ENCODE measurements at places on chromosomes 7 and 10.

GRCh38 chr7:101507791-101508252 lies 121.3 kb downstream of the MYL10 start:
- DNase-seq, result no peak

GRCh38 chr7:121519548-121520521 lies 123.7 kb upstream of the FAM3C start:
- DNase-seq, result no peak

DNA sequence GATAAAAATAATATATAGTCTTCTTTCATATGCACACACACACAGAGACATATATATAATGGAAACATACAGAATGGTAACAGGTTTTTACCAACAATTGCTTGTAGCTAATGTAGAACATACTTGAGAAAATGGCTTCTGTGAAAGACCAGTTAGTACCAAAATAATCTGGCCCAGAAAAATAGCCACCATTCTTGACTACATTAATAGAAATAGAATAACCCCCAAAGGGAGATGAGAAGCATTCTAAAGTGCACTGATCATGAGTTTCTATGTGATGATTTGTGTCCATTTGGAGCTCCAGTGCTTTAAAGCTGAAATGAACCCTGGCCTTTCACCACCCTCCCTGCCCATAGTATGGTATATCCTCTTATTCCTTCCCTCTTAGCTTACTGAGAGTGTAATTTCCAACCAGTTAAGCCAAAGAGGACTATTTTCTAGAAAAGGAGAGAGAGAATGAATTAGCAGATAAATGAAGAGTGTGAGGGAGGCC lies 22.9 kb upstream of the IFIT2 start:
- no peak for DNase-seq

DNA sequence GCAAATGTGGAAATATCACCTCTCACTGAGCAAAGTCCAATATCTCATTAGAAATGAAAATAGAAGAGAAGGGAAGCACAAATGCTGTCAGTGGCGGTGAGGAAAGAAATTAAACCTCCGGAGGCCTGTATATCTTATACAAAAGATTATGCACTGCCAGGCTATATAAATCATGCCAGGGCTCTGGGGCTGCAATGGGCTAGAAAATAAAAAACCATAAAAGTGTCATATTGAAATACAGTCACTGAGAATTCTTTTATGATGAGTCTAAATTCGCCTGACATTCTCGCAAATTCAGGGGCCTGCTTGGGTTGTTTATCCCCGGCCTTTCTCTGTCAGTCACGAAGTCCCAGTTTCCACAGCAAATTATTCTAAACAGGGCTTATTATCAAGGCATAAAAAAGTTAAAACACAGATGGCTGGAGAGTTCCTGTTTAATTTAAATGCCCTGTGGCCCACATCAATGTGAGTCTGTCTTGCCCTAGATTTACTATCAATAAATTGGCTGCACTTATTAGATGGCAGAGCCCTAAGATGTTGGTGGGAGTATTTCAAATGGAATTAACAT lies 193.8 kb downstream of the SNX10 start:
- DNase-seq, result no peak

DNA sequence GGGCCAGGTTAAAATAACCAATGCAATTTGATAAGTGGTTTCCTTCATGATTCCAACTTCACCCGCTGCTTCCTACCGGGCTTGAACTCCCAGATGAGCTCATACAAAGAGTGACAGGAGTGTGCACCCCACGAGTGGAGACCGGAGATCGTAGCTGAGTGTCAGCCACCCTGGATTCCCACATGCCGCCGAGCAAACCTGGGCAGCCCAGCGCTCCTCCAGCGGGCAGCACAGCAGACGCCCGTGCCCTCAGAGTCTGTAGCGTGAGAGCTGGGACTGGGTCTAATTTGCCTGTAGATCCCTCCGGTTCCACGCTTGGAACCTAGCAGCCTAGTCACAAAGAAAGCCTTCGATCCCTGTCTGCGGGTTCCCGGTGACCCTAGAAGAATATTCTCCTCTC lies 476.1 kb upstream of the MGMT start:
- DNase-seq, result no peak

GRCh38 chr7:131547589-131547988 lies 8.8 kb downstream of the PODXL start:
- no peak for DNase-seq

DNA sequence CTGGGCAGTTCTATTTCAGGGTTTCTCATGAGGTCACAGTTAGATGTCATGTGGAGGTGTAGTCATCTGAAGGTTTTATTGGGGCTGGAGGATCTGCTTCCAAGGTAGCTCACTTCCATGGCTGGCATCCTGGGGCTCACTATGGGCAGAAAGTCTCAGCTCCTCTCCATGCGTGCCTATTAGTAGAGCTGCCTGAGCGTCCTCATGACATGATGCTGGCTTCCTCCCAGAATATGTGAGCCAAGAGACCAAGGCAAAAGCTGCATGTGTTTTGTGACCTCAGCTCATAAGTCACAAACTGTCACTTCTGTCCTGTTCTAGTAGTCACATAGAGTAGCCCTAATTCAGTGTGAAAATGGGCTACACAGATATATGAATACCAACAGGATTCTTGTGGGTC lies 524.4 kb downstream of the SUGCT start:
- no peak for DNase-seq

GRCh38 chr7:150852371-150852905 lies at the start of gene AOC1:
Gene AOC1, plus strand, starts transcription at chr7:150852517. Its CDS starts 3,954 bp downstream, at chr7:150856471.
- DNase-seq, result no peak

GRCh38 chr7:75870557-75871161 lies 8.2 kb upstream of the RHBDD2 start:
- no peak for DNase-seq

DNA sequence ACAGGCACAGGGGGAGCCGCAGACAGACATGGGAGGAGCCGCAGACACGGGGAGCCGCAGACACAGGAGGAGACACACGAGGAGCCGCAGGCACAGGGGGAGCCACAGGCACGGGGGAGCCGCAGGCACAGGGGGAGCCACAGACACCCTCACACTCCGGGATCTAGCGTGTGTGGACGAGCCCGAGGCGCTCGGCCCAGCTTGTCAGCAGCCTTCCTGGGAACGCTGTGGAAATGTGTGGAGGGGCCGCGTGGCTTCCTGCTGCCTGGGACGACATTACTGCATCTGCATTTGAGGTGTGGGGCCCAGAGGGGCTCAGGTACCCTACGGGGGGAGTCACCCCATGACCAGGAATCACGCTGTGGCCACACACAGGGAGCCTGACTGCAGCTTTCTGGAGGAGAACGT lies 313.2 kb downstream of the PTPRN2 start:
- no peak for DNase-seq

DNA sequence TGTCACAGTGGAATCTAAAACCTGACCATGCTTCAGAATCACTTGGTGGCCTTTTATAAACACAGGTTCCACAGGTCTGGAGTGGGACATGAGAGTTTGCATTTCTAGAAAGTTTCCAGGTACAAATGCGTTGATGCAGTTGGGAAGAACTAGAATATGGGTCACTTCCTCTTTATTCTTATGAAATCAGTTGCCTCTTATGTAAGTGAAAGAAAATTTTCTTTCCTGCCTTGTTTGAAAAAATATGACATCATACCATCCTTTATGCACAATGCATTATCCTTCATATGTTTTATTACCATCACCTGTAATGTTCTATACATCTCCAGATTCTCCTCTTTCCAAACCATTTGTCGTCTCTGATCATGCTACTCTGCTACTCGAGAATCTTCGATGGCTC lies 44.0 kb downstream of the PLXNA4 start:
- DNase-seq, result no peak

- DNase-seq, result no peak
Measured at GRCh38 chr10:98186681-98187080, 52.2 kb downstream of the R3HCC1L start.

DNA sequence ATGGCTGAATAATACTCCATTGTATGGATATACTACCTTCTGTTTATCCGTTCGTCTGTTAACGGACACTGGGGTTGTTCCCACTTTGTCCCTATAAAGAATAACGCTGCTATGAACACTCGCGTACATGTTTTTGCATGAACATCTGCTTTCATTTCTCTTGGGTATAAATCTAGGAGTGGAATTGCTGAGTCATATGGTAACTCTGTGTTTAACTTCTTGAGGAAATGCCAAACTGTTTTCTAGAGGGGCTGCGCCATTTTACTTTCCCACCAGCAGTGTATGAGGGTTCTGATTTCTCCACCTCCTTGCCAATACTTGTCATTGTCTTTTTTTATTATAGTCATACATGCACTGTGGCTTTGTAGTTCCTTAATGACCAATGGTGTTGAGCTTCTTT lies 20.6 kb upstream of the RASSF4 start:
- DNase-seq, result no peak

DNA sequence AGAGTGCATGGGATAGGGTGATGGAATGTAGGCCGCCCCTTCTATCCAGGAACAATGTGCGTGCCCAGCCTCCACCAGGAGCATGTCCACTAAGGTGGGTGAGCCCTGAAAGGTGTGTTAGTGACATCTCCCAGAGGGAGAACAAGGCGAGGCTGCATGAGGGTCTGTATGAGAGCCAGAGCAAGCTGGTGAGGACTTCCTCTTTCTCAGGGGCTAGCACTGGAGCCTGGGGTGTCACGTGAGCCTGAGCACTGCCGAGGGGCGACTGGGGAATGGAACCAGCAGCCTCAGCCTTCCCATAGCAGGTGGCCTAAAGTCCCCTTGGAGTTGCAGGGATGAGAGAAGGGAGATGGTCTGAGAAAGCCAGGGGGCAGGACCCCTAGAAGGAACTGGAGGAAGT lies 156.3 kb upstream of the COBL start:
- no peak for DNase-seq

GRCh38 chr10:29130190-29130673 lies 158.6 kb upstream of the LYZL1 start:
- DNase-seq, result no peak

- no peak for DNase-seq
Measured at GRCh38 chr7:111835066-111835465, 272.8 kb upstream of the IMMP2L start.

GRCh38 chr7:124938128-124938527 lies 8.5 kb upstream of the POT1 start:
- no peak for DNase-seq

DNA sequence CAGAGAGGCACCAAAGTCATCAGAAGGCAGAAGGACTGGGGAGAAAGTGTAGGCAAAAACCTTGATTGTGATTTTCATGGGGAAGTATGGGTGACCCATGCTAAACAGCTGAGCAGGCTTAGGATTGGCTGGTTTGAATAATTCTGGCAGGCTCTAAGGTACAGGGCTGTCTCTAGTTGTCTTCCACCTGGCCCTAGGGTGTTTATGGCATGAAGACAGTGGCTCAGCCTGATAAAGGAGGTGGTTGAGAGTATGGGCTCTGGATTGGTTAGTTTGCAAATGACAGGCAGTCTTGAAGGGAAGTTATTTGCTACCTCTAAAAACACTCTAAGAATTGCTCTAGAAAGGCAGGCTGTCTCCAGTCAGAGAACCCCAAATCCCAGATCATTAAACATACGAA lies 100.3 kb downstream of the STRA8 start:
- DNase-seq, result no peak

DNA sequence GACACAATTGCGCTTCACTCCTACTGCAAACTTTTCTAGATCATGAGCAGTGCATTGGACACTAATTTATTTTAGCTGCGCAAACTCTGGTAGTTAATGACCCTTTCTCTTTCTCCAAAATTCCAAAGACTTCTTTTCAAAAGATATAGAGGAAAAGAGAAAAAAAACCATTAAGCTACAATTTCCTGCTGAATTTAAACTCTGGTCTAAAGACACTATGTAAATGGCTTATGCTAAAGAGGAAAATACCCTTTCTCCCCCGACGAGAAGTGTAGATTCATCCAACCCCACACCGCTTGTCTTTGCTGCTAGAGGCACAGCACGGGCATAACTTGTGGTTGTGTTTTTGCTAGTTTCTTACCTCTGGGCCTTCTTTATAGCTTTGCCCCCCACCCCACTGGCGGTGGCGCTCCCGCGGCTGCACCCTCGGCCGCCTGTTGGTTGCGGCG lies 84.1 kb downstream of the SNX10 start:
- no peak for DNase-seq

DNA sequence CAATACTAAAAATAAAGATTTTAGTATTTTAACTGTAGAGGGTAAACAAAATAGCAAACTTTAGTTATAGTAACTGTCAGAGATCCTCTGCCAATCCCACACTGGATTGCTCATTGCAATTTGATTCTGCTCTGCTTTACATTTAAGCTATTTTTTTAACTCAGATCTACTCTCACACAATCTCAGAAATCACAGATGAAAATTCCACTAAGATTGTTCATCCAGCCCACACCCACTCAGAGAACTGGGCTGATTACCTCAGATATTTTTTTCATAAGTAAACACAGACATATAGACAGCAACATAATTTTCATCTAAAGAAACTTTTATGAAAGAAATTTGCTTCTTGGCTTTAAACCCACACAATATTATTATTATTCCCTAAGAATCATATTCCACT lies 7.0 kb downstream of the OSBPL3 start:
- no peak for DNase-seq

DNA sequence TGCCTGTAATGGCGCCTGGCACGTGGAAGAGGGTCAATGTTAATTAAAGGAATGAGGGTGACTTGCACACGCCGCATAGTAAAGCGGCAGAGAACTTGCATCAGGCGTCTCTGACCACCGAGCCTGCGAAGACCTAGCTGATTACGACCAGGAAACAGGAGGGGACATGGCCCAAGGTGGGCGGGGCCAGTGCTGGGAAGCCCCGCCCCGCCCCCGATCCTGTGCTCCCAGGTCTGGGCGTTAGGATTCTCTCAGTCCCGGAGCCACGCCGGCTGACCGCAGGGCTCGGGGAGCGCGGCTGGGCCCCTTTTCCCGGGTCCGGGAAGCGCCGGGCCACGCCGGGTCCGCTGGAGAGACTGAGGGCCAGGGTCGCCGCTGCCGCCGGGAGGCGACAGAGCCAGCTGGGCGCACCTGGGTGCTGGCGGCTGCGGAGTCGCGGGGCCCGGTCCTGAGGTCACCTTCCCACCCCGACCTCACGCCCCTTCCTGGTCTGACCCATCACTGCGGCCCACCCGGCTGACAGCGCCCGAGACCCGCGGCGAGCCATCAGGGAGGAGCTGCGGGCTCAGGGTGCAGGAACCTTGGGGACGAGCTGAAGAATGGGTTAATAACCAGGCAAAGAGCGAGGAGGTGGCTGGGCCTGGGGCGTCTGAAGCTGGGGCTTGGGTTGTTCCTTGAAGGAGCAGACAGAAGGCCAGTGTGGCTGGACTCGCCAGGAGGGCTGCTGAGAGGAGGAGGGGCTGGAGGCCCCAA lies 23.0 kb upstream of the GRID1 start:
- no peak for DNase-seq

DNA sequence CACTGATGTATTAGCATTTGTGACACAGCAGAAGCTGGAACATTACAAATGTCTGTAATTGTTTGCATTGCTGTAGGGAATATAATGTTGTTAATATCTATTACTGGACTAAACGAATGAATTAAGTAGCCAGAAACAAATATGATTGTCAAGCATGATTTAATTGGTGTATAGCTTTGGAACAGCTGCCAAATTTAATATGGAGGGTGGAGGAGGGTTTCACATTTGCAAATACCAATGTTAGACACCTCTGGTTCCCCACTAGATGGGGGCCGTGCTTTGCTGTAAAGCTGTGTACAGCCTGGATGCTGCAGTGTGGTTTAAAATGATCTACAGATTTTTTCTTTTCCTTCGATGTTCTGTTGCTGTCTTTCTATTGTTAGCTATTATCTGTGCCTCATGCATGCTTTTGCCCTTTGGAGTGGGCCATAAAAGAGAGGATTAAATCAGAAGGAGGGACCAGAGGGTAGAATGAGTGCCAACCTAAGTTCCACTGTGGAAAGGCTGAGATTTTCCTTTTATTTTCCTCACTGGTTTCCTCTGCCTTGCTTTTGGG lies 23.1 kb downstream of the DNAJB9 start:
- DNase-seq, result no peak

- no peak for DNase-seq
Measured at GRCh38 chr7:54827734-54828133, 68.7 kb upstream of the SEC61G start.
